Midbrain (tissue), 1 donor: ENCODE measurements at places on chromosomes 1 and 21.

GRCh38 chr1:90834886-90835660, 118.0 kb upstream of the BARHL2 start:
- DNase-seq = no peak

DNA sequence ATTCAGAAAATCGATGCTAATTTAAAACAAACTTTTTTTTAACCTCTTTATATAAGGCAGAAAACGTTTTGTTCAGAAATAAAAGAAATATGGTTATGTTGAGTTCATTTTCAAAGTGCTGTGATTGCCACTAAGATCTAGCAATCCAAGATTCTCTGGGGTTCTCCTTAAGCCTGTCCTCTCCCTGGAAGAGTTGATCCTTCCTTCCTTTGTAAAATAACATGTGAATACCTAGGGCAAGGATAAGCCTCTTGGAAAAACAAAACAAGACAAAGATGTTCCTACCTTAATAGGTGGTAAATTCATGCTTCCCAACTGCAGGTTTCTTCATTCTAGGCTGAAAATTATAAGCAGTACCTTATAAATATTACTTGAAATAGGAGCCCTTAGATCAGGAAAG, 18.0 kb upstream of the FOXD3 start:
- no peak for DNase-seq

- no peak for DNase-seq
These were observed 114.2 kb upstream of the NR5A2 start for GRCh38 chr1:199913318-199913717.

DNA sequence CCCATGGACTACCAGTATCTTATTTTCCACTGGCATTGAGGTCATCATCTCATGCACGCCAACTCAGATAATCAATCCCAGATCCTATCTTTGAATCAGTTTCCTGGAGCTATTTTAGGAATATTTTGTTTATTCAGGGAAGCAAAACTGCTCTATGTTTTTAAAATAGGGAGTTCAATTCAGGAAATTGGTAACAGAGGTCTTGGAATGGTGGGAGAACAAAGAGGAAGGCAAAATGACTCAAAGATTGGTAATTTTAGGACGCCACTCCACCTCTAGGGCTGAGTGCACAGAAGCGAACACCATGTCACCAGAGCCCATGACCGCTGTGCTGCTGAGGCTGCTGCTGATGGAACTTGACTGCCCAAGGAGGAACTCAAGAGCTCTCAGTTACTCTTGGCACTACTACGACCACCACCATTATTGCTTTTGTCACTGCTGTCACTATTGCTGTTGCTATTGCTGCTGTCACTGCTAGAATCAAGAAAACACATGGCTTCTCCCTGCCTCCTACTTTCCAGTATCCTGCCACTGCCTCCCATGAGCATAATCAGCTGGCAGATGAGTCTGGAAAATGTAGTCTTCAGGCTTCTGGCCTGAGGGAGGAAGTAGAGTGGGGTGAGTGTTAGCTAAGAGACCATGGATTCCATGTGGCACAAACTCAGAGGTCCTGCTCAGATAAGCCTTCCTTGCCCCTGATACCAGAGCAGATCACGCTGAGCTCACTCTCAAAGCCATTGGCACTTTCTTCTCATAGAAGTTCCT, 71.6 kb upstream of the CNIH3 start:
- DNase-seq = no peak

DNA sequence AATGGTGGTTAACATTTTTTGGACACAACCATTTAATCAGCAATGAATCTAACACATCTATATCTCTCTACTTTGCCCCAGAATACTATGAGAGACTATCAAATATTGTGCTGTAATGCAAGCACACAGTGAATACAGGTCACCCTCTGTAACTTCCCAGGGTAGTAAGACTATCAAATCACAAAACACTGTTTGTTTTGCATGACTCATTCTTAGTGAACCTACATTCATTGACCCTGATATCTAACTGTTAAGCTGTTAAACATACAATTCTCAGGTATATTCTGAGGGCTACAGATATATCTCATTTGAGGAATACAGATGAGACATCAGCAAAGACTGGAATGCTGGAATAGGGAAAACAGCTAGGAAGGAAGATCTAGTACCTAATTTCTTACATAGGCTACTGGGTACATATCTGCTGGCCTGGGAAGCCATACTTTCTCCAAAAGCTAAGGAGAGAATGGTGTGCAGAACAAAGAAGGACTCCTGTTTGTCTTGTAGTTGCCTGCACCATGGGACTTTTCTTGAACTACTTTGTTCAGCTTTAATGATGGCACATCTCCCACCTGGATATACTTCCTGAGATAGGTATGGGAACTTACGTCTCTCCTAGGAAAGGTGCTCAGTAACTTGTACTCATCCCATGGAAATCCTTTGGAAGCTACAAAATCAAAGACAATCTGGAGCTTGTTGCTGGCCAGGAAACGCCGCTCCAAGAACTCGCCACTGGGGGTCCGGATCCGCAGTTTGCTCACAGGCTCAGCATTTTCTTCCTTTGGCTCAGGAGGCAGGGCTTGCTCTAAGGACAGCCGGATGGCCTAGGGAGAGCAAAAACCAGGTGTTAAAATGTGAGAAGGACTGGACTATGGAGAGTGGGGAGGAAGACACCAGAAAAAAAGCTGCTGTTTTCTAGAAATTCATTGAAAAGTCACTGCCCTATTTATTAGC, 51.9 kb upstream of the DMRTA2 start:
- DNase-seq = no peak

- peak; percentile 75 for DNase-seq
These were observed 258.3 kb upstream of the SGIP1 start for GRCh38 chr1:66275601-66276023.

DNA sequence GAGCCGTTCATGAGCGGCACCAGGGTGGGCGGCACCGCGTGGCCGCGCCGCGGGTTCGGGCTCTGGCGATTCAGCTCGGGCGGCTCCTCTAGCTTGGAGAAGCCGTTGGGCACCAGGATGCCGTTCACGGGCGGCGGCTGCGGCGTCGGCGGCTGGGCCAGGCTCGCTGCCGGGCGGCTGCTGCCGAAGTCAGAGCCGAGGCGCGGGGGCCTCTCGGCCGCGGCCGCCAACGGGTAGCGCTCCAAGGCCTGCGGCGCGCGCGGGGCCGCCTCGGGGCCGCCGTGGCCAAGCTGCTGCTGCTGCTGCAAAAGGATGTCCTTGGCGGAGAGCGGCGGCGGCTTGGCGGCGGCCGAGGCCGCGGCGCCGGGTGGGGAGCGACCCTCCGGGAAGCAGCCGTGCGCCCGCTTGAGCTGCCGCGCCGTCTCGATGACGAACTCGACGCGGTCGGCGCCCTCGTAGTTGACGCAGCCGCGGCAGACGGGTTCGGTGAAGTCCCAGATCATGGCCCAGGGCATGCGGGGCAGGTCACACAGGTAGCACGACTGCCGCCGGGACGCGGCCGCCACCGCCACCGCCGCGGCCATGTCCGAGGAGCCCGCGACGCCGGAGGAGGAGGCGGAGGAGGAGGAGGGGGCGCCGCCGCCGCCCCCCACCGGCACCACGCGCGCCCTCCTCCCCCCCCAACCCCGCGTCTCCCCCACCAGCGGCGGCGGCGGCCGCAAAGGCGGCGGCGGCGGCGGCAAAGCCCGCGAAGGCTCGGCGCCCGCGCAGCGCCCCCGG, 877 bp downstream of the IRF2BP2 start:
- DNase-seq = peak; percentile 7

DNA sequence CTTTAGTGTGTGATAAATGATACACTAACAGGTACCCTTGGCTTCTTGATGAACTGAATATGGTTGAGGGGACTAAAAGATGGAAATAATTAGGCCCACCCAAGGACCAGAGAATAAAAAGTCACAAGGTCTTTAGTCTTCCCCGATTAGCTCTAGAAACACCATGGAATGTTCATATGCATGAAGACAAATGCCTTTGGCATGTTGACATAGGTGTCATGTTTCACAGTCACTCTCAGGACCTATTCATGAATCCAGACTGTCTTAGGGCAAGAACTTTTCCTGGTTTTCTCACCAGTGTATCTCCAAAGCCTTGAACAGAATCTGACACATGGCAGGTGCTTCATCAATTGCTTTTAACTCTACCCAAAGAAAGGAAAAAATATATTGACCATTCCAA, 412.8 kb downstream of the AJAP1 start:
- DNase-seq = no peak

DNA sequence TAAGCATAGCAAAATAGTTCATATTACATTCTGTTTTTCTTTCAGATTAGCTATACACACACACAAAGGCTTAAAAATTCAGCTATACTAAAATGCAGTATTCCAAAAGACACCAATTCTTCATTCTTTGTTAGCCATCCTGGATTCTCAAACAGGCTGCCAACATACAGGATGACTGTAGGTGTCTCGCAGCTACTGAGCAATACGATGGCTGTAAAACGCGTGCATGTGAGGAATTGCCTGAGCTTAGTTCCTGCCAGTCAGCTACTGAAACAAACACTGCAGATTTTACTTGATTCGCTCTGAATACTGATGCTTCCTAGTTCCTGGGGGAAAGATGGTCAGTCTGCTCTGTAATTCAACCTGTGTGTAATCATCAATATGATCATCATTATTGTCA, 24.7 kb upstream of the HMGN1 start:
- no peak for DNase-seq

- no peak for DNase-seq
These were observed 27.7 kb downstream of the CD34 start for GRCh38 chr1:207883104-207883651.

DNA sequence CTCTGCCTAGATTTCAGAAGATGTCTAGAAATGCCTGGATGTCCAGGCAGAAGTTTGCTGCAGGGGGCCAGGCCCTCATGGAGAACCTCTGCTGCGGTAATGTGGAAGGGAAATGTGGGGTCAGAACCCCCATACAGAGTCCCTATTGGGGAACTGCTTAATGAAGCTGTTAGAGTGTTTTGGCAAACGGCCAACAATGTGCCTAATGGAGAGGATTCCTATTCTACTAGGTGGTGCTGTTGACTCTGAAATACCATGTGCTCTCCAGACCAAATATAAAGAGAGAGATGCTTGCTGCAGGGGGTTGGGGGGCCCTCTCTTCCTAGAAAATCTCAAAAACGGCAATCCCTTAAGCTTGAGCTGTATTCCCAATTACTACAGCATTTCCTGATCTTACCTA, 57.1 kb upstream of the DR1 start:
- DNase-seq = no peak

GRCh38 chr1:221100611-221101010, 221.4 kb downstream of the HLX start:
- DNase-seq = no peak

- DNase-seq = no peak
These were observed 10.4 kb upstream of the SPATC1L start for GRCh38 chr21:46194374-46195334.

- DNase-seq = no peak
These were observed 28.8 kb upstream of the TRIM17 start for GRCh38 chr1:228445490-228445842.

DNA sequence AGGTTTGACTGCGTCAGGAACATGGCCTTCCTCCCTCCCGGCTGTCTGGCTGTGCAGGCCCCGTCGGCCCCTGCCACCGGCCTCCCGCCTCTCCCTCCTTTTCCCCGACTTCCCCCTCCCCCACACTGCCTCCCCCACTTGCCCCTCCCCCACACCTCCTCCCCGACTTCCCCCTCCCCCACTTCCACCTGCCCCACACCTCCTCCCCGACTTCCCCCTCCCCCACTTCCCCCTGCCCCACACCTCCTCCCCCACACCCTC, 52.6 kb downstream of the SLC19A1 start:
- no peak for DNase-seq

GRCh38 chr21:34123609-34124008, 50.2 kb downstream of the MRPS6 start:
- DNase-seq = peak; percentile 15

DNA sequence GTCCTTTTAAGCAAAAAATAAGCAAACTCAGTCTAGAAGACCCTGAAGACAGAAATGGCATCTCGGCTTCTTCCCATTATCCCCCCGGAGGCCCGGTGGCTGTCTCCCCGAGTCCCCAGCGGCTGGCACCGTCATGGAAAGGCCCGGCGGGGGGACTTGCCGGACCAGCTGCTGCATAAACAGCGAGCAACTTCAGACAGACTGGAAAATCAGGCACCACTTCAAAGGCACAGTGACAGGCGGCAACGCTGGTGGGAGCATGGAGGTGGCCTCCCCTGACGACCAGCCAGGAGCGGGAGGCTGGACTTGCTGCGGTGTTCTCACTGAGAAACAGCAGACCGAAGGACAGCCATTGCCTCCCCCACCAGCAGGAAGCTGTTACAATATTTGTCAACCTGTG, 18.4 kb upstream of the C1QA start:
- no peak for DNase-seq

- DNase-seq = no peak
These were observed 16.0 kb downstream of the PFKFB2 start for GRCh38 chr1:207069061-207069460.

DNA sequence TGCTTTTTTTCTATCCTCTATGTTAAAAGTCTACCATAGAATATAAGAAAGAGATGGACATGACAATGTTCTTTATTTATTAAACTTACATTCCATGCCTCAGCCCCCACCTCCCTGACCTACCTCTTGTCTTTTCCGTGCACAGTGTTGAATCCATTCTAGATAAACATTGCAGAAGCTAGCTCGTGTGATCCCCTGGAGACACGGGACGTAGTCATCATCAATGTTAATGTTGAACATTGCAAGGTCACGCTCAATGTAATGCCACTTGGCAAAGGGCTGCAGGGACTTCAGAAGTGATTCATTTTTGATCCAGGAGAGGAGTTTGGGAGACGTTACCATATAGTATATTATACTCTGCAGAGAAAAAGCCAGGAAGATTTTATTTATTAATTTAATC, 66.4 kb downstream of the NTPCR start:
- no peak for DNase-seq

GRCh38 chr1:204513117-204513716, 3.0 kb upstream of the MDM4 start:
- no peak for DNase-seq
